ENCODE measurements at places on chromosomes 7 and 10.

GRCh38 chr7:75584354-75584753 is 92.2 kb downstream of the SPDYE5 start:
- DNase-seq: no peak

GRCh38 chr10:113030453-113030852 is 80.4 kb downstream of the TCF7L2 start:
- no peak for DNase-seq

GRCh38 chr10:125838802-125839575 is 15.6 kb downstream of the BCCIP start:
- no peak for DNase-seq

DNA sequence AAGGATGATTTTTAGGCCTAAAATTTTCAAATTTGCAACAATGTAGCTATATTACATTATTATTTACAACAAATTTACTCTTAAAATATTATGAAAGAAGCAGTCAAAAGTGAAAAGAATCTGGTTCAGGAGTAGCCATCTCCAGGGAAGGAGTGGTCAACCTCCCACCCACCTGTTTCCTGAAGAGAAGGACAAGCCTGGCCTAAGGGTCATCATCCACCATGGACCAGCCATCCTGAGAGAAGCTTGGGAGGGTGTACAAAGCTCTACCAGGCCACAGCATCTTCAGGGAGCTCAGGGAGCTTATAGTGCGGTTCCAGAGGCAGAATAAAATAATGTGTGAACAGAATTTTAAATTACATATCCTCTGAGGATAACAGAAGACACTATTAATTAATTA is 38.1 kb downstream of the COL1A2 start:
- no peak for DNase-seq

GRCh38 chr7:87234949-87235348 is 15.4 kb upstream of the TMEM243 start:
- no peak for DNase-seq

DNA sequence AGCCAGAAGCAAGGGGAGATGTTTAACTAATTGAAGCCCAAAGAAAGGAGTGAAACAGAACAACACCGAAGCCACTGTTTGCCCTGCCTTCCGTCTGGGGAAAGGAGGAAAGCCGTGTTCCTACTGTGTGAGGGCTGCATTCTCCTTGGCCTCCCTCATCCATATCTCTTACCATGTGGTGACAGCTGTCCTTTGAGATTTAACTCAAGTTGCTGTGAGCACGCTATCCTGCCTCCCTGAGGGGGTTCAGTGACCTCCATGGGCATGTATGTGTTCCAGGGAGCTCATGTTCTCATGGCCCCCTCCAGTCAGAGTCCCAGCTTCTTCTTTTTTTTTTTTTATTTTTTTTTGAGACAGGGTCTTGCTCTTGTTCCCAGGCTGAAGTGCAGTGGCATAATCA is 26.2 kb upstream of the CRHR2 start:
- no peak for DNase-seq
